ENCODE measurements at places on chromosomes 2 and 18. TPM values are rescaled to one million over a fixed set of nuclear protein-coding genes. Genes with fewer than 3 reads are reported as not detected.

Gene MTIF2
- total RNA-seq = 22.2 TPM

Gene POTEJ
- total RNA-seq = 0.30 TPM

Gene ARPC2
- 351 TPM for total RNA-seq

Gene TANC1
- total RNA-seq = 43.8 TPM

DNA sequence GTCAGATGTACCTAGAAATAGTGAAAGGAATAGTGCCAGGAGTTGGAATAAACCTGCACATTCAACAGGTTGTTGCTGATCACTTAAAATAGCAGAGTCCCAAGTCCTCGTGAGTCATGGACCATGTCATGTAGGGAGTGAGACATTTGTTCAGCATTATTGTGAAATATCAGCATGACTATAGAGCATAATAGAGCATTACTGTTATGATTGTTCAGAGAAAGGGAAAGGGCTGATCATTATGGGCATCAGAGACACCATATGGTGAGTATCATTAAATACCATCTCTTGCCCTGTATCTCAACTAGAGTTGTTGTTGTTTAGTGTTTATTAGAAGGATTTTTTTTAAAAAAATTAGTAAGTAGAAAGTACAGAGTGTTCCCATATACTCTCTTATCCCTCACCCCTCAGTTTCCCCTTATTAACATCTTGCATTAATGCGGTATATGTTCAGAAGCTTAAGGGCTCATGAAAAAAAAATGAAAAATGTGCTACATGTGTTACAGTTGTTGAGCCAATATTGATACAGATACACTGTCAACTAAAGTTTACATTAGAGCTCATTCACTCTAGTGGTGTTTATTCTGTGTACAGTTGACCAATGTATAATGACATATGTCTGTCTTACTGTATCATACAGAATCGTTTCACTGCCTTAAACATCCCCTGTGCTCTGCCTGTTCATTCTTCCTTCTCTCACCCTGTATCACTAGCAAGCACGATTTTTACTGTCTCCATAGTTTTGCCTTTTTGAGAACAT, 5.7 kb downstream of the ELAC1 start:
- H3K4me1 ChIP-seq = peaks cover 18% of the 10 kb centered on the region
- no peak overlapping the region for H3K27ac ChIP-seq
- DNase-seq = peak; percentile 39
- peaks cover 10% of the 10 kb centered on the region for H3K36me3 ChIP-seq
- H3K4me3 ChIP-seq = no peak overlapping the region
- H3K27me3 ChIP-seq = no peaks in the 10 kb centered on the region

- no peaks in the 10 kb centered on the region for H3K27me3 ChIP-seq
- no peak for DNase-seq
- H3K27ac ChIP-seq = no peak overlapping the region
- H3K4me3 ChIP-seq = no peak overlapping the region
- H3K4me1 ChIP-seq = no peaks in the 10 kb centered on the region
Measured at GRCh38 chr2:171745806-171746205, 58.5 kb downstream of the DYNC1I2 start.

GRCh38 chr2:208607694-208608093, 201.1 kb downstream of the PTH2R start:
- DNase-seq = no peak
- no peaks in the 10 kb centered on the region for H3K27me3 ChIP-seq
- no peaks in the 10 kb centered on the region for H3K4me1 ChIP-seq
- no peaks in the 10 kb centered on the region for H3K36me3 ChIP-seq
- H3K4me3 ChIP-seq = no peak overlapping the region

- H3K36me3 ChIP-seq = no peaks in the 10 kb centered on the region
- no peaks in the 10 kb centered on the region for H3K27me3 ChIP-seq
- no peak overlapping the region for H3K27ac ChIP-seq
- H3K4me1 ChIP-seq = no peaks in the 10 kb centered on the region
- no peak overlapping the region for H3K4me3 ChIP-seq
Measured at GRCh38 chr2:102483086-102483485, 10.1 kb downstream of the SLC9A4 start.

GRCh38 chr18:25457601-25458000, 105.6 kb upstream of the ZNF521 start:
- peaks cover 3% of the 10 kb centered on the region for H3K4me1 ChIP-seq
- no peak for DNase-seq
- H3K36me3 ChIP-seq = no peaks in the 10 kb centered on the region
- H3K4me3 ChIP-seq = no peak overlapping the region

- no peaks in the 10 kb centered on the region for H3K27me3 ChIP-seq
- peak; percentile 7 for DNase-seq
- H3K36me3 ChIP-seq = no peaks in the 10 kb centered on the region
- H3K27ac ChIP-seq = no peak overlapping the region
- no peak overlapping the region for H3K4me3 ChIP-seq
Measured at GRCh38 chr2:127586136-127586535, 50.7 kb downstream of the MYO7B start.

DNA sequence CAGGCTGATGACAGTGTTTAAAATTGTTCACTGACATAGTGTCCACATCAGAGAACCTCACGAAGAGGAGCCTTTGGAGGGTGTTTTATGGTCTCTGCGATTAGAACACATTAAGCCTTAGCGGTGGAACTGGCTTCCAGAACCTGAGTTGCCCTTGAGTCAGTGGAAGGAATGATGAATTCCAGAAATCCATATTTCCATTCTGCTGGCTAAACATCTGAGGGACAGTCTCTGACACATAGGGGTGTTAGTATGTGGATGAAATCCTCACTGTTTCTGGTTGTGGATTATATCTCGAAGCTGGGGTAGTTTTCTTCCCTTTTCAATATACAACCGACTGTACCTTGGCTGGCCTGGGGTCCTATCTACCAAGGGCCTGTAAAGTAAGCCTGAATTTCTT, 4.0 kb downstream of the CASP10 start:
- no peak for DNase-seq
- peaks cover 39% of the 10 kb centered on the region for H3K36me3 ChIP-seq
- no peak overlapping the region for H3K27ac ChIP-seq
- no peak overlapping the region for H3K4me3 ChIP-seq

DNA sequence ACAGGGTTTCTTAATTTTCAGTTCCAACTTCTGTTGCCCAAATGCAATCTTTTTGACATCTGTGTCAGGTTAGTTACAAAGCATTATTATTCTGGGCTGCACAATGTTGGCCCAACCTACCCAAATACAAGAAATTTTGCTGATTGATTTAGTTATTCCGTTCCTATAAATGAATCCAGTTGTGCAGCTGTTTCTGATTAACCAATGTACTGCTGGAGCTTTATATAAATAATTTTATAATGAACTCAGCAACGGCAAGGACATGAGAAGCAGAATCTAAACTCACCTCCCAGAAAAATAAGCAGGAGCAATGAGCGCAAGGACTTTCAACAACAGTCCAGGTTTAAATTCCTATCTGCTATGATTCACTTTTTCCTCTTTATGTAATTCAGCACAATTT, 76.3 kb upstream of the WIPF1 start:
- no peaks in the 10 kb centered on the region for H3K36me3 ChIP-seq
- no peaks in the 10 kb centered on the region for H3K4me1 ChIP-seq
- H3K27me3 ChIP-seq = no peaks in the 10 kb centered on the region
- DNase-seq = no peak
- H3K27ac ChIP-seq = no peak overlapping the region
- H3K4me3 ChIP-seq = no peak overlapping the region

GRCh38 chr2:241153616-241154015, 3.3 kb downstream of the PPP1R7 start:
- H3K4me1 ChIP-seq = peaks cover 29% of the 10 kb centered on the region
- no peak overlapping the region for H3K27ac ChIP-seq
- no peak for DNase-seq
- H3K4me3 ChIP-seq = no peak overlapping the region

Measured in upper lobe of left lung (tissue), 6 donors.